Kidney (tissue), 22 donors: ENCODE measurements at places on chromosomes 1 and 21.

DNA sequence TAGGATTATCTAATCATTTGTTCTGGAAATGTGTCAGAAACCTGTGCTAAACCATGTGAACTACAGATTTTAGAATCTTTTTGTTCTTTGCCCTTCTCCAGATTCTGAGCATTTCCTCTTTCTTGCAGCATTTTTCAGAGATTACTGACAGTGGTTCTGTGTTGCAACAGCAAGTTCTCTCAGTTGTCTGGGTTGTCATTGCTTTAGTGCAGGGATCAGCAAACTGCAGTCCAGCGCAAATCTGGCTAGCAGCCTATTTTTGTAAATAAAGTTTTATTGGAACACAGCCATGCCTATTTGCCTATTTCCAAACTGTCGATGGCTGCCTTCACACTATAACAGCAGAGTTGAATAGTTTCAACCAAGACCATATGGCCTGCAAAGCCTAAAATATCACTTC, 66.3 kb upstream of the LRRC8D start:
- no peak for DNase-seq

DNA sequence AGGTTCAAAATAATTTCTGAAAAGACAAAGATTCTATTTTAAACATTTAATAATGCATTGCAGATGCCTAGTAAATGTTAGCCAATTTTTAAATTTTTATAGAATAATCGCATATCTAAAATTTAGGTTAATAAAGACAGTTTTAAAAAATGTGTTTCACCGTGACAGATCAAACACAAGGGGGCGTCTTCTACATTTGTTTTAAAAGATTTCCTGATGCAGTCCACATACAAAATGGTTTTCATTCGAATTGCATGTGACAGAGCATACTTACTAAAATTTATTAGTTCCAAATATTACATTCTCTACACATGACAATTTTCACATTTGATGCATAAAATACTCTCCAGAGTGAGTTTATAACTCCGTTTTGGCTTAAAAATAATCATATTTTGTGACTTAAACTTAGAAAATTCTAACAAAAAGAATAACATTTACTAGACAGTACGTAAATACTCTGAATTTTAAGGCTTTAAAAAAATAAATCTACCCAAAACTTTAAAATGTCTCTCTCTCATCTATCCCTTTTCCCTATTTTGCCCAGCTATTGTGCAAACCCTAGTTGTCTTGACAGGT, 75.5 kb downstream of the ADAMTS1 start:
- DNase-seq, result peak; percentile 40

DNA sequence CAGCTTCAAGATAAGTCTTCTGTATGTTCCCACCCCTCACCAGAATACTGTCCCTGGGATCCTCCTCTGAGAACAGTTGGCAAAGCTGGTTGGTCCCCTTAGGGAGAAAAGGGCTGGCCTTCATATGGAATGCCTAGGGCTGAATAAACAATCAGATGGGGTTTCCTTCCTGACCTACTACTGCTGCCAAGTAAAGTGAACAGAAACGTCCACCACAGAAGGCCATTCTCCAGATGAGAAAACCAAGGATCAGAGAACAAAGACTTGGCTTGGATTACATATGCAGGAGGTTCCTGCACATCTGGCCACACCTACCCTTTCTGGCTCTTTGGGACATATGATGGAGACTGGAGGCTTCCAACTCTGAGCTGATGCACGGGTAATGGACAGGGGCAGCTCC, 194.5 kb downstream of the HIVEP3 start:
- DNase-seq, result no peak

DNA sequence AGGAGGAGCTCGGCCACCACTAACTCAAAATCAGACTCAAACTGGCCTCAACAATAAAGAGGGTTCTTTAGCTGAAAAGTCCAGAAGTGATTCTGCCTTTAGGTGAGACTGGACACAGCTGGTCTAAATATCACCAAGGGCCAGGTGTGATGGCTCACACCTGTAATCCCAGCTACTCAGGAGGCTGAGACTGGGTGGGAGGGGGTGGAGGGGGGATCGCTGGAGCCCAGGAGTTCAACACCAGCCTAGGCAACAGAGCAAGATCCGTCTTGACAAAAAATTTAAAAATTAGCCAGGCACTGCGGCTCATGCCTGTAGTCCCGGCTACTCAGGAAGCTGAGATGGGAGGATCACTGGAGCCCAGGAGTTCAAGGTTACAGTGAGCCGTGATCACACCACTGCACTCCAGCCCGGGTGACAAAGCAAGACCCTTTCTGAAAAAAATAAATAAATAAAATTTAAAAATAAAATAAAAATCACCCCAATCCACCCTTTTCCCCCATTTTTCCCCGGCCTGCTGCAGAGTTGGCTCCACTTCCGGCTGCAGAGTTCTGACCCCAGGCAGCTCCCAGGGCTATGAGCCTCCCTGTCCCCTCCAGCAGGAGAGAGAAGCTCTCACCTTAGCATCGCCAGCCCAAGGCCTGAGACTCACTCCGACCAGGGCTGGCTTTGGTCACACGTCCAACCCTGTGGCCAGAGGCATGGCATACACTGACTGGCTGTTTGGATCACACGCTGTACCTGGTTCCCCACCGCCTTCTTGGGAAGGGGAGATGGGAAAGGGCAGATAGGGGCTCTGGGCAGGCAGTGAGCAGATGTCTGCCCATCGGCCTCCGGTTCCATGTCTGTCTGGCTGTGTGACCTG, 87.3 kb upstream of the IFFO2 start:
- DNase-seq, result no peak

DNA sequence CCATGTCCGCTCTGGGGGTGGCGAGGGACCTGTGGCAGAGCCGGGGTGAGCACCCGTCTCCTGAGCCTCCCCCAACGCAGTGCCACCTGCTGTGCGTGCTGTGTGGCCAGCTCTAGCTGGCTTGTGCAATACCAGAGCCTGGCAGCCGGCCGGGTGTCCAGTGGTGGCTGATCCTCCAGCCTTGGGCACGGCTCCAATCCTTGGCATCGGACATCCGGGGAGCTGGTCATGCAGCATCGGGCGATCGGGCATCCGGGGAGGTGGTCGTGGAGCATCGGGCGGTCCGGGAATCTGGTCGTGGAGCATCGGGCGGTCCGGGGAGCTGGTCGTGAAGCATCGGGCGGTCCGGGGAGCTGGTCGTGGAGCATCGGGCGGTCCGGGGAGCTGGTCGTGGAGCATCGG, 8.1 kb downstream of the SLX9 start:
- no peak for DNase-seq

DNA sequence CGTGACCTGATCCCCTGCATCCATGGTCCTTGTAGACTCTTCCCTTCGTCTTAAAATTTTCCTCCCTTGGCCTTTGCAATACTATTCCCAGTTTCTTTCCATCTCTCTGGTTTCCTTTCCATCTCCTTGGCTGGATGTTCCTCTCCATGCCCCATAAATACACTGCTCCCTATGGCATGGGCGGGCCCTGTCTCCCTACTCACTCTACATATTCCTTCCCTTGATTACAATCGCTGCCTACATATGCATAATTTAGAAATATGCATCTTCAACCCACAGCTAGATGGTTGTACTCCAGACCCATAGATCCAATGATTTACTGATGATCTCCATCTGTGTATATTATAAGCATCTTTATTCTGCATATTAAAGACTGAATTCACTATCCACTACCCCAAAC, 405.0 kb downstream of the NTNG1 start:
- DNase-seq, result no peak

DNA sequence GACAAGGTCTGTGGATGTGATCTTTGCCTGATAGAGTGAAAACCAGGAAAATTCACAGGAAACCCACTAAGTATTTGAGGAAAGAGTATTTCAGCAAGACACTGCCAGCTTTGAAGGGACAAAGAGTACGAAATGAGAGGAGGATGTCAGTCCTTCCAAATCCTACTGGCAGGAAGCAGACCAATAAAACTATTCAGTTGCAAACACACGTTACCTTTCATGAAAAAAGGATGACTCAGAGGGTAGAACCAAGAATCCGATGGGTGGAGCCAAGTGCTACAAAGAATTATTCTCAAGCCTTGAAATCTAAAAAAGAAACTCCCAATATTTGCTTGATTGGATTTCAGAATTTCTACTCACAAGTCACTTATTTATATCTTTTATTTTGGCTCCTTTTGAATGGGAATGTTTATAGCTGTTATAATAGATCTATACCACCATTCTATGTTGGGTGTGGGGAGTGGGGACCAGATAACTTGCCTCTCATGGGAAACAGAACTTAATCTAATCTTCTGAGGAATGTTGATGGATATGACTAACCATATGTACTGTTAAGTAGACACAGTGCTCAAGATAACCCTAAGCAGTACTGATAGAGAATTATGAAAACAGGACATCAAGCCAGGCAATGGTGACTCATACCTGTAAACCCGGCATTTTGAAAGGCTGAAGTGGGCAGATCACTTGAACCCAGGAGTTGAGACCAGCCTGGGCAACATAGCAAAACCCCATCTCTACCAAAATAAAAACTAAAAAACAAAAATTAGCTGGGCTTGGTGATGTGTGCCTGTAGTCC, 19.3 kb upstream of the HEATR1 start:
- DNase-seq, result no peak

- DNase-seq, result peak; percentile 49
Measured at GRCh38 chr1:61446531-61446991, 278.4 kb downstream of the TM2D1 start.

DNA sequence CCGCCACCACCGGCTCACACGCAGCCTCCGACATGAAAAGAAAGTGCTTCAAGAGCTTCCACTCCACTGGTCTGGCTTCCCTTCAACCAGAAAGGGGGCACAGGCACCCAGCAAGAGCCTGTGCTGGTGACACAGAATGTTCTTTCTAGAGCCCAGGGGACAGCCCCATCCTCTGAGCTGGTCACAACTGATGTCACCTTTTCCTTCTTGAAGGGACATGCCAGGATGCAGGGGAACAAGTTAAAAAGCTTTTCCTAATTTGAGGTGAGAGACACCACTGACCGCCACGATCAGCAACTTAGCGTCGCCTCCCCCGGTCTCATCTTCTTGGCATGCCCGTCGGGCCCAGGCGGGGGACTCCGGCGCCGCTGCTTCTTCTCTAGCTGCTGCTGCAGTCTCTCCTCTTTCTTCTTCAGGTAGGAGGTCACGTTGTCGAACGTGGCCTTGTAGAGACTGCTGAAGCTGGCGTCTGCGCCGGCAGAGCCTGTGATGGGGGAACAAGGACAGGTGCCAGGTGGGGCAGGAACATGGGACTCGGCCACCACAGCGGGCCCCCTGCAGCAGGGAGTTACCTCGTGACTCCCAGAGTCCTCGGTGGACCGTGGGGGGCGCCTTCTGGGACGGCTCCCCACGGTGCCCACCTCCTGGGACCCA, 29.5 kb downstream of the WDR4 start:
- DNase-seq, result peak; percentile 66

DNA sequence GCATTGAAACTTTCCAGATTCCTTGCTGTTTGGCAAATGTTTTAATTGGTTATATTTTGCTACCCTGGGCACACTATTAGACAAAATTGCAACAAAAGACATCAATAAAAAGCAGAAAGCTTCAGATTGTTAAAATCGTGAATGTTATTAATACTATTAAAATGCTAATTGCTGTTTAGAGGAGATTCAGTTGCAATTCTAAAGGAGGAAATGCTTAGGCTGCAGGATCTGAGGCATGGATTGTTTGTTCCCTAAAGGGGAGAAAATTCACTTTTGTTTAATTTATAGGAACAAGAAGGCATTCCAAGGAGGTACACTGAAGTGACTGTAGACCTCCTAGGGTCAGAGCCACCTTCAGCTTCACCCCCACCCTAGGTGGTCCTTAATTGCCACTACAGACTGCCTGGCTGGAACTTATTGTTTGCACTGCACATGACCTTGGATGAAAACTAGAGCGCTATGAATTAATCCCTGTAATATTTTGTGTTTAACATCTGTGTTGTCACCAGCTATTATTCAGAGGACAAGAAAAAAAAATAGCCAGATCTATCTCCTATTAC, 1266.9 kb upstream of the ADGRL2 start:
- DNase-seq, result no peak

DNA sequence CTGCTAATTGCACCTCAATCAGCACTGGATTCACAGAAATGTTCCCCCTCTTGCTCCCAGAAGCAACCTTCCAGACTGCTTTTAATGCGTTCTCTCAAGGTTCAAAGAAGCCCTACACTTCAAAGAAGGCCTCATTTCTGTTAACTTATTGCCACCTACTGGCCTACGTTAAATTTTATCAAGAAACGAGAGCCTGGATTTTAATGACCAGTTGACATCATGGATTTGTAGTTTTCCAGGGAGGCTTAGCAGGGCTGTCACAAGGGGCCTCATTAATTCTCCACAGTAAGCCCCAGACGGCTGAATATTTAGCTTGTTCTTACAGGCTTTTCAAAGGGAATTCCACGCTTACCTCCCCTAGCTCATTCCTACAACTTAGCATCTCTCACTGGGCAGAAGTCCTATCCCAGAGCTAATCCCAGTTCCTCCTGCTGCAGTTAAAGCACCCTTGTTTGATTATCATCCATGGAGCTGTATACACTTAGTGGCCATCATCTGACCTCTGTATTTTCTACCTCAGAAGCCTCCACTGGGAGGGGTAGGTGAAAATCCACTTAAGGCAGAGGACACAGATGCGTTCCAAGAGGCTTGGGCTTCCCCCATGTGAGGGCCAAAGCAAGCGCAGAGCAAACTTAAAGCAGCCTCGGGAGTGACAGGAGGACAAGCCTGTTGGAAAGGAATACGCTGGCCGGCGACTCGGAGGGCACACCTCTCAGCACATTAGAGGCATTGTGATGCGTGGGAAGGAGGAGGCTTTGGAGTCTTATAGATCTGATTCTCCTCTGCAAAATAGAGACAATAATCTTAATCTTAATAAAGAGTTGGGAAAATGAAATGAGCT, 32.2 kb upstream of the CYP4X1 start:
- peak; percentile 92 for DNase-seq
